Activated CD4-positive, alpha-beta T cell treated with anti-CD3 and anti-CD28 coated beads, Interleukin-2, amount 50 U/mL, for 48 hours (primary cell): ENCODE measurements at places on chromosomes 2 and 18.

- no peak for DNase-seq
These were observed 318.8 kb upstream of the KCNH7 start for GRCh38 chr2:163157411-163157810.

- peak; percentile 76 for DNase-seq
These were observed 68.5 kb upstream of the STK17B start for GRCh38 chr2:196239622-196240587.

DNA sequence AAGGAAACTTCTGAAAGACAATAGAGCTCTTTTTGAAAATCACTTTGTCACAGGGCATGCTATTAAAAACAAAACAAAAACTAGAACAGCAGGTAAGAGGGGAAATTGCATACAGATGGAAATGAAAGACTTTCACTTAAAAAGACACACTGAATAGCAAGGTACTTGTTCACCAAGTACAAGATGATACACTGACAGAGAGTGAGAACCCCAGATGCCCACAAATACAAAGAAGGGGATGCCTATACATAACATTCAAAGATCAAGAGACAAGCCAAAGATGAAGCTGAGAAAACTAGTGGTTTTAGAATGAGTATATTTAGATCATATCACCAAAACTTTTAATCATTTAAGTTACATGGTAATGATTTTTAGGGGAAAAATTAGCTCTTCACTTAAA lies 60.7 kb downstream of the ASXL2 start:
- no peak for DNase-seq

DNA sequence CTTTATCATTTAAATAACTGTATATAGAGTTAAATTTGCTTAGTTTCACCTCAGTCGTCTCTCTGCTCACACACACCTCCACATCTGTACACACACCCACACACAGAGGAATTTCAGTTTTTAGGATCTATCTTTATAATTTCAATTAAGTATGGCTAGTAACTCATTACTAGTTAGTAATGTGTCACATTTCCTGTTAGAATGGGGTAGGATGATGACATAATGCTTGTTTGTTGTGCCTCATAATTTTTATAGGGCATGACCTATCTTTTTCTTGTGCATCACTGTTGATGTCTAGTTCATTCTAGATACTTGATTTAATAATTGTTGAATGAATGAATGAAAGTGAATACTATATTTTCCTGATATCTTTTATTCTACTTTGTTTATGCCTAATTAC lies 108.6 kb downstream of the AGPS start:
- no peak for DNase-seq

DNA sequence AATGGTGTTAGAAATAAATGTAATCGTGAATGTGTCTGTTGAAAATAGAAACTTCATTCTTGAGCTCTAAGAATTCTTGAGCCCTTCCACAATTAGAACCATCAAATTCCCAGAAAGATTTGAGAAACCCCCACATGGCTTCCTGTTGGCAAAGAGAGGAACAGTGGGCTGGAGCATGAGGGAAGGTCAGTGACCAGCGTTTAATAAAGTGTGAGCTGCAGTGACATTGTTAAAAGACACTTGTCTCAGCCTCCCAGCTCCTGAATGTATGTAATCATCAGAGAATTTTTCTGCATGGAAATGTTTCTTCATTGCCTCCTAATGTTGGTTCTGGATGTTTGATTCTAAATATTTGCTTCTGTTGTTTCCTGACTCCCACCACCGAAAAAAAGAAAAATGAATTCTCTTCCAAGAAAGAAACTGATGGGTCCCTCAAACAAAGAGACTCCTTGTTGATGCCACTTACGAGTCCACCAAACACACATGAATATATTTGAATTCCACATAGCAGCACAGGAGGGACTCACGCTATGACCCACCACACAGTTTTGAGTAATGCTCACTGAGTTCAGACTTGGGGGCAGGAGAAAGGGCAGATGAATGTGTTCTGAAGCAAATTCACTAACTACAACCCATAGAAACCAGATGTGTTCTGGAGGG lies 225.1 kb upstream of the KLHL29 start:
- DNase-seq, result no peak

- DNase-seq, result no peak
These were observed 3.4 kb downstream of the RAB31 start for GRCh38 chr18:9711361-9712129.

- DNase-seq, result peak; percentile 26
These were observed 91.7 kb upstream of the EPC2 start for GRCh38 chr2:148552675-148553331.
